ENCODE measurements at places on chromosomes 1 and 21.

DNA sequence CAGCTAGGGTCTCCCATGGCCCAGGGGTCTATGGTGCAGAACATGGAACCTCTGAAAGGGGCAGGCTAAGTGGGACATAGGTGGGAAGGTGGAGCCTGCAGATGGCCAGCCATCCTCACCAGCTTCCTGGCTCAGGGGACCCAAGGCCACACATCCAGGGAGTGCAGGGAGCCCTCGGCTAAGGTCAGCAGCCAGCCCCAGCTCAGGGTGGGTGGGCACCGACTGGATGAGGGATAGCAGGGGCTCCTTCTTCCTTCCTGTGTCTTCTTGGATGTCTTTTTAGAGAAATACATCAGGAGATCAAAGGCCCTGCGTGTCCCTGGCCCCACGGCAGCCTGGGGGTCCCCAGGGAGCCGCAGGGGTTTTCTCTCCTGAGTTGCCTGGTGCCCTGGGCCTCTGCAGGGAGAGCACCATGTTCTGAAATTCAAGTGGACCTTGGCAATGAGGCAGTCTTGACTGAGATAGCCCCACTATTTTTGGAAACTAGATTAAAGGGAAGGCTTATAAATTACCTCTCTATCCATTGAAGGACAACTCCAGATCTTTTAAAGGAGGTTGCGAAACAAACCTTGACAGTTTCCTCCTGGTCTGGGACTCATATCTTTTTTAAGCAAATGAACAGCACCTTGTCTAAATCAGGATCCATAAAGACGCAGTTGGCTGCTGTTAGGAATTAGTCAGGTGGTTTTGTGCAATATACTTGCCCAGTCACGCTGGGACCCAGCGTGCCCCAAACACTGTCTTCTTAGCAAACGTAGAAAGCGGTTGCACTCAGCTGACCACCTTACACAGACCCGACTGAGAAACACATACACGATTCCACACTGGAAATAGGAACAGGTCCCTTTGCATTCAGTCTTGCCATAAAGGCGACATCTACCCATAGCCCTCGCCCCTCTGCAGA is 242.3 kb downstream of the TOMM20 start:
- DNase-seq: no peak

DNA sequence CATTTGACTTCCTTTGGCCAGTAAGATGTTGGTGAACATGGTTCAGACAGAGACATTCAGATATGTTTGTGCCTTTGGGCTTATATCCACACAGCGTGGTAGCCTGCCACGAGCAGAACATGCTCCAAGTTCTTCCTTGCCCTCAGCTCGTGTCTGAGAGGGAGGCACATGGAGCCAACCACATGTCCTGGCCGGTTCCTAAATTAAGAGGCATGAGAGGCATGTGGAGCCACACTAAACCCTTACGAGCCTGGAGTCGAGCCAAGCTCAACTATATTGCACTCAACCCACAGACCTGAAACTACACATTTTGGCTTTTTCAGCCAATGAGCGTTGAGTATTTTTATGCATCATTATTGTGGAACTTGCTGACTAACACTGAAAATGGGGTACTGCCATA is 133.7 kb upstream of the KCNK1 start:
- DNase-seq: no peak

- no peak for DNase-seq
Observed at GRCh38 chr1:166730299-166730888, 108.9 kb upstream of the POGK start.

DNA sequence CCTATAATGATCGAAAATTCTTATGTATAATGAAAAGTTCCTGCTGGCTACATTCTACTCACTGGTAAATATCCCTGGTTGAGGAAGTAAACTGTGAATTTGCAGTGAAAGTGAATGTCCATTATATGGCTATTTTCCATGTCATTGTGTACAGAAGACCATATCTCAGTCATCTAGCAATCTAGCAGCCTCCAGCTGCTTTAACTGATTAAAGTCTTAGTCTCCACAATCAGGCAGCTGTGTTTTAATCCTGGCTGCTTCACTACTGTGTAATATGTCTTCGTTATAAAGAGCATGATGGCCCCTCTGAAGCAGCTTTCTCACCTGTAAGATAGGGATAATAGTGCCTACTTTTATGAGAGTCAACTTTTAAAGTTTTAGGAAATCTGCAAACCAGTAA is 11.4 kb downstream of the CLCA2 start:
- DNase-seq: no peak

DNA sequence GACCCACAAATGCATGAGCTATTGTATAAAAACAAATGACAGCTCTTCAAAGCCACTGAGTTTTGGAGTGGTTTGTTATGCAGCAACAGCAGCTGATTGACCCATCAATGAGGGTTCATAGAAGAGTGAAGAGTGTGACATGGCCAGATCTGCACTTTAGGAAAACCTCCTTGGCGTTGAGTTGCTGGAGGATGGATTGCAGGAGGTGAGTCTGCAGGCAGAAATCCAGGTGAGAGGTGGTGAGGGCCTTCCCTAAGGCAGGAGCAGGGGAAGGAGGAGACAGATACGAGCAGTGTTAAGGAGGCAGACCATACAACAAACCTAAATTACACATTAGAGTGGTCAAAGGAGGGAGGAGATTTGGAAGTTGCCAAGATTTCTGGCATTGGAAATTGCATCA is 169.3 kb upstream of the CSF3R start:
- DNase-seq: no peak

GRCh38 chr21:37939251-37939650 is 23.0 kb upstream of the KCNJ6 start:
- DNase-seq: no peak

- DNase-seq: no peak
Observed at GRCh38 chr1:170126696-170127095, 19.1 kb upstream of the NTMT2 start.

- DNase-seq: no peak
Observed at GRCh38 chr21:21898801-21899200, 900.6 kb downstream of the NCAM2 start.

DNA sequence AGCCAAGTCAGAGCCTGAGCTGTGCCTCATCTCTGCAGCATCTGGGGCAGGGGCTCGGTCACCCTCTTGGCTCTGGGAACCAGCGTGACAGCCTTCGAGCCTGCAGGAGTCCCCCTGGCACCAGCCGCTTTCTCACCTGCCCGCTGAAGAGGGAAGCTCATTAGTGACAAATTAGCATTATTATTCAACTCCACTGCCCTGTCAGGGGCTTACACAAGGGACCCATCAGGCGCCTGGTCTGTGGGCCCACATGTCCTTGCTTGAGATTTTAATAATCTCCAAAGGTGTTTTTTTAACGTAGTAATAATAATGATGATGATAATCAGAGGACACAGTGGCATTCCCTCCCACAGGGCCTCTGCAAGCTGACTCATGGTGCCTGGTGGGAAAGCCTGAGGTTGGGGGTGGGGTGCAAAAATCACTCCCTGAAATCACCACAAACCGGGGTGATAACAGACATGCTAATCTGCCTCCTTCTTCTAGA is 98.1 kb upstream of the IGSF21 start:
- no peak for DNase-seq

GRCh38 chr21:39429445-39429844 is 16.1 kb downstream of the LCA5L start:
- DNase-seq: no peak

GRCh38 chr1:161440312-161440894 is 64.9 kb upstream of the FCGR2A start:
- peak; percentile 67 for DNase-seq

DNA sequence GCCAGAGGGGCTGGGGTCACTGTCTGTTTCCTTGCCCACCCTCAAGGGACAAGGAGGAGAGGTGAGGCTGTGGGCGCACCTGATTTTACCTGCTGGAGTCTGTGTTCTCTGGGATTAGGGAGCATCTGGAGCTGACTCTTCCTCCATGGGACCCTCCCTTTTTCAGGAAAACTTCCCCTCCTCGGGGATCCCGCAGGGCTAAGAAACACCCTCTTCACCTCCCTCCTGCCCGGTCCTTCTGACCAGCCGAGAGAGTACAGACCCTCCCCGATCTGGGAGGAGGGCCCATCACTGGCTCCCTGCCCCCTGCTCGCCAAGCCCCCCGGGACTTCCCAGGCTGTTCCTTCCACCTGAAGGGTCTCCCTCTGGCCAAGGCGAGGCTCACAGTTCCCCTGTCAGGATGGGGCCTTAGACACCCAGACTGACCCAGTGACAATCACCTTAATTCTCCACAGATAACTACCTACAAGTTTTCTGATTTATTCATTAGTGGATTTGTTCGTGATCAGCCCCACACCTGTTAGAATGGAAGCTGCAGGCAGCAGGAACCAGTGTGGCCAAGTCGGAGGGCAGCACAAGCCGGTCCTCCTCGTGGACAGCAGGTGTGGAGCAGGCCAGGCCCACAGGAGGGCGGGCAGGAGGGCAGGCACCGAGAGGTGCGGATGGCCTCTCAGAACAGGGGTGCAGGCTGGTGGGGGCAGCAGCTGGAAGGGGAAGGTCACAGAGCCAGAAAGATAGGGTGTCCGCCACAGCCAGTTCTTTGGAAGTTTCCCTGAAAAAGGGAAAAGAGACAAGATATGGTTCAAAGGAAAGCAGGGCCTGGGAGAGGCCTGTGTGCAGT is 15.9 kb upstream of the SAMD11 start:
- DNase-seq: no peak

DNA sequence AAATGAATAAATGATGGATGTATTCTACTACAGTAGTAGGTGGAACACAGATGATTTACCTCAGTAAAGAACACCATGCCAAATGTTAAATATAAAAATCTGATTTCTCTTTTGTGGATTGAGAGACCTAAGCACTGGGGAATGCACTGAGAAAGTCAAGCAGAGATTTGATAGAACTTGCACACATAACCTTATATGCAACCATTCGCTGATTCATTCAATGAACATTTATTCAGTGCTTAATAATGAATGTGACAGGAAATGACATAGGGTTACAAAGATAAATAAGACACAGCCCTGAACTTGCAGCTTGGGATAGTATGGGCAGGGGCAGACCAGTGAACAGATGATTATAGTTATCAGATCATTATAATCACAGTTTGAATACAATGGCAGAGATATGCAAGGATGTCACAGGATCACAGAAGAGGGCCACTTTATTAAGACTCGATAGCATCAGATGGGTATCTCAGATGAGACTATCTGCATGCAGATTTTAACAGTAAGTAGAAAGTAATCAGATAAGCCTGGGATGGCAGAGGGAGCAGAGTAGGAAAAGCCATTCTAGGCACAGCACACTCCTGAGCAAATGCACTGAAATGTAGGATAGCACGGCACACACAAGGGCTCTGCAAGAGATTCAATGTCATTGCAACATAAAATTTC is 169.4 kb downstream of the ASTN1 start:
- no peak for DNase-seq

DNA sequence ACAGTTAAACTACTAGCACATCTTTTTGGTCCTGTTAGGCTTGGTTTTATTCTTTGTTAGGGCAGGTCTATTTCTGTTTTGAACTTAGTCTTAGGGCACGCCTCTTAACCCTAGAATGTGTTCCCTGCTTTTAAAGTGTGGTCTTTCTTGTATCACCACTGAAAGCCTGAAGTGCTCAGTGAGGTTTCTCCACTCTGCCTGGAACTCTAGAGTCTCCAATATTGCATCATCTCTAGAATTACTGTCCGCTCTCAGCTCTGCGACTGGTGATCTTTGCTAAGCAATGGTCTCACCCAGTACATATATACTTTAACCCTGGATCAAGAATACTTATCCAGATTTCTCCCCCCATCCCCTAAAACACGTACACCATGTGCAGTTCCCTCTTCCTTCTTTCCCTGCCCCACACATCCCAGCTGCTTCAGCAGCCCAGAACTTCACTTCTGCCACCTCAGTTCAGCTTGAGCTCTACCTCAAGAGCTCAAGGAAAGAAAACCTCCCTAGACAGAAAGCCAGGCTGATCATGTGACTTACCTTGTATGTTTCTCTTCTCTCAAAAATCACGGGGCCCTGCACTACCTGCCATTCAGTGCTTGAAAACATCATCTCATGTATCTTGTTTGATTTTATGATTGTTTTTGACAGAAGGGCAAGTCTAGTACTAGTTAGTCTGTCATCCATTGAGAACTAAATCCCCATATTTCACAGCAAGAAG is 59.9 kb downstream of the TENT5C start:
- no peak for DNase-seq

- no peak for DNase-seq
Observed at GRCh38 chr1:65490231-65491009, 70.0 kb downstream of the LEPR start.

Measured in stimulated activated CD4-positive, alpha-beta T cell treated with anti-CD3 and anti-CD28 coated beads, Interleukin-12 subunit alpha, Interleukin-12 subunit beta, amount 100 ng/mL, for 4 hours (primary cell).